ENCODE measurements at places on chromosomes 13 and 19. TPM values are rescaled to one million over a fixed set of nuclear protein-coding genes. Genes with fewer than 3 reads are reported as not detected.

DNA sequence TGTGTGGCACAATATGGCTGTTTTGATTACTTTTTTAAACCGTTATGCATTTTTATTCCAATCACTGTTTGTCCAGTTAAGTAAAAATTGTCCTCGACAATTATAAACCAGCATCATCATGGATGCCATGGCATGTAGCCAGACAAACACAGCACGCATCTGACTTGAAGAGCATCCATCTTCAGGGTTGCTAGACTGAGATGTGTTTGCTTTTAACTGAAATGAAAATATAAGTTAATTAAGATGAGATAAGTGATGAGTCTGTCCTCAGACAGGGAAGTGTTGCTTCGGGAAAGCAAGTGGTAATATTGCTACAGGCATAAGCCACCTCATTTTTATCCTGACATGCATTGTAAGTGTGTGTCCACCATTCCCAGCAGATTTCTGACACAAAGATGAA, 92.8 kb upstream of the TPP2 start:
- H3K4me1 ChIP-seq: no peaks in the 10 kb centered on the region
- H3K4me3 ChIP-seq: no peak overlapping the region
- DNase-seq: no peak
- H3K36me3 ChIP-seq: no peaks in the 10 kb centered on the region
- no peak overlapping the region for H3K27ac ChIP-seq

DNA sequence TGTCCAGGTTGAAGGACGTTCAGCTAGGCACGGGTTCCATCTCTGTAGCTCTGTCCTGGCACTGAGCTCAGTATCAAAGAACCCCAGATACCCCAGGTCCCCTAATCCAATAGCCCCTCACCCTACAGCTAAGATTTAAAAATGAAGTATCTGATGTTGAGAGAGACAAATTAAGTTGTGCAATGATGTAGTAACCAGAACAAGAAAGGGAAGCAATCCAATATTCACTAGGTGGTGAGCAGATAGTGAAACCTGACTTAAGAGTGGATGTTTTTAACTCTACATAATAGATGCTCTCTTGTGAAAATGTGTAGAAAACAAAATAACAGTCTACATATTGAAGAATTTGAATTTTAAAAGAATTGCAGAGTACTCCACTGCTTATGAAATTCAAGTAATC, 1.8 kb downstream of the ACOD1 start:
- DNase-seq: no peak
- H3K36me3 ChIP-seq: no peaks in the 10 kb centered on the region
- no peaks in the 10 kb centered on the region for H3K4me1 ChIP-seq
- H3K27me3 ChIP-seq: no peaks in the 10 kb centered on the region
- H3K27ac ChIP-seq: no peak overlapping the region

DNA sequence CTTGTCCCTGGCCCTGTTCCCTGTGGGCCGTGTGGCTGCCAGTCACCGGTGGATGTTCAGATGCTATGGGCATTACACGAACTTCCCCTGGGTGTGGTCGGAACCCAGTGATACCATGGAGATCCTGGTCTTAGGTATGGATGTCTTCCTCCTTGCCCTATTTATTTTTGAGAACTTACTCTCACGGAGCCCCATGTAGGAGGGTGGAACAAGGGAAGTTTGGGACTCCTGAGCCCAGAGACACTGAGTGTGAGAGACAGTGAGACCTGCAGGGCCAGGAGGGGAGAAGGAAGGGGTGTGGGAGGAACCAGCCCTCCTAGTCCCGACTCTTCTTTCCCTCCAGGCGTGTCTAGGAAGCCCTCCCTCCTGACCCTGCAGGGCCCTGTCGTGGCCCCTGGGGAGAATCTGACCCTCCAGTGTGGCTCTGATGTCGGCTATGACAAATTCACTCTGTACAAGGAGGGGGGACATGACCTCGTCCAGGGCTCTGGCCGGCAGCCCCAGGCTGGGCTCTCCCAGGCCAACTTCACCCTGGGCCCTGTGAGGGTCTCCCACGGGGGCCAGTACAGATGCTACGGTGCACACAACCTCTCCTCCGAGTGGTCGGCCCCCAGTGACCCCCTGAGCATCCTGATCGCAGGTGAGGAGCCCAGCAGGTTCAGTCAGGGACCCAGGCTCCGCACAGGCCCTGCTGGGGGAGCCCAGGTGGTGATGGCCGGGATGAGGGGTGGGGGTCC, 14.9 kb upstream of the KIR3DL3 start:
- H3K36me3 ChIP-seq: no peaks in the 10 kb centered on the region
- peaks cover 3% of the 10 kb centered on the region for H3K4me1 ChIP-seq
- DNase-seq: no peak

Gene TNFRSF19
- total RNA-seq: 0.08 TPM

GRCh38 chr13:29472332-29472961, 123.0 kb downstream of the SLC7A1 start:
- H3K36me3 ChIP-seq: no peaks in the 10 kb centered on the region
- peak; percentile 37 for DNase-seq
- no peaks in the 10 kb centered on the region for H3K4me1 ChIP-seq
- H3K27ac ChIP-seq: no peak overlapping the region
- H3K27me3 ChIP-seq: peaks cover 5% of the 10 kb centered on the region

GRCh38 chr13:109784590-109785140, 1.7 kb downstream of the IRS2 start:
- H3K4me3 ChIP-seq: peak overlapping the region; percentile 54
- H3K27me3 ChIP-seq: peaks cover 11% of the 10 kb centered on the region
- DNase-seq: peak; percentile 79
- no peak overlapping the region for H3K27ac ChIP-seq
